ENCODE measurements at places on chromosomes 12 and 14. TPM values are rescaled to one million over a fixed set of nuclear protein-coding genes. Genes with fewer than 3 reads are reported as not detected.

IFI27L2 gene
- total RNA-seq: 298 TPM

GDF3 gene
- not detected for total RNA-seq

KRT3 gene
- total RNA-seq: not detected

LTBP2 gene
- total RNA-seq: 86.1 TPM

LPCAT3 gene
- 32.2 TPM for total RNA-seq

OTUB2 gene
- 2.4 TPM for total RNA-seq

RIN3 gene
- 4.2 TPM for total RNA-seq

RNF10 gene
- 79.1 TPM for total RNA-seq

TSPAN8 gene
- not detected for total RNA-seq

PHLDA1 gene
- total RNA-seq: 321 TPM

ACVRL1 gene
- 0.61 TPM for total RNA-seq

KIF26A gene
- total RNA-seq: 0.08 TPM

TRHDE gene
- total RNA-seq: 0.47 TPM

PCK2 gene
- 91.5 TPM for total RNA-seq

LRRC10 gene
- total RNA-seq: not detected

GPR65 gene
- not detected for total RNA-seq

FAM186B gene
- total RNA-seq: 0.15 TPM

TSHR gene
- not detected for total RNA-seq

RNASE12 gene
- not detected for total RNA-seq

GLIPR1L1 gene
- total RNA-seq: not detected

FITM1 gene
- not detected for total RNA-seq

GPRC5D gene
- not detected for total RNA-seq

HVCN1 gene
- 0.53 TPM for total RNA-seq

AKAP5 gene
- not detected for total RNA-seq

DEPDC4 gene
- total RNA-seq: 0.62 TPM

DACT1 gene
- under 0.01 TPM for total RNA-seq

FIGNL2 gene
- not detected for total RNA-seq

CFAP73 gene
- total RNA-seq: not detected

TMTC1 gene
- 16.9 TPM for total RNA-seq

FNTB gene
- total RNA-seq: 6.5 TPM

KLHL33 gene
- not detected for total RNA-seq

PLA2G1B gene
- total RNA-seq: not detected

Data from hair follicular keratinocyte (primary cell).